ENCODE measurements at places on chromosomes 7 and 10. TPM values are rescaled to one million over a fixed set of nuclear protein-coding genes. Genes with fewer than 3 reads are reported as not detected.

The NPY4R2 gene
- not detected for polyA plus RNA-seq

The ABCC2 gene
- not detected for polyA plus RNA-seq

The TMEM196 gene
- not detected for polyA plus RNA-seq

The TWIST1 gene
- 0.13 TPM for polyA plus RNA-seq

The PCGF6 gene
- polyA plus RNA-seq, result 20.6 TPM

The IFRD1 gene
- 70.4 TPM for polyA plus RNA-seq

The TRIP6 gene
- 103 TPM for polyA plus RNA-seq

The LBX1 gene
- not detected for polyA plus RNA-seq

The SFTPD gene
- not detected for polyA plus RNA-seq

The VAX1 gene
- polyA plus RNA-seq, result not detected

The AOAH gene
- polyA plus RNA-seq, result not detected

The ABCB4 gene
- polyA plus RNA-seq, result 0.34 TPM

The PNLIPRP2 gene
- polyA plus RNA-seq, result not detected

The FGF8 gene
- 0.44 TPM for polyA plus RNA-seq

The CYP26A1 gene
- 1.6 TPM for polyA plus RNA-seq

The MRPL43 gene
- 77.5 TPM for polyA plus RNA-seq

The ELFN1 gene
- 0.11 TPM for polyA plus RNA-seq

The CCDC172 gene
- polyA plus RNA-seq, result not detected

The TBXAS1 gene
- polyA plus RNA-seq, result 2.4 TPM
